ENCODE measurements at places on chromosomes 11 and 22.

DNA sequence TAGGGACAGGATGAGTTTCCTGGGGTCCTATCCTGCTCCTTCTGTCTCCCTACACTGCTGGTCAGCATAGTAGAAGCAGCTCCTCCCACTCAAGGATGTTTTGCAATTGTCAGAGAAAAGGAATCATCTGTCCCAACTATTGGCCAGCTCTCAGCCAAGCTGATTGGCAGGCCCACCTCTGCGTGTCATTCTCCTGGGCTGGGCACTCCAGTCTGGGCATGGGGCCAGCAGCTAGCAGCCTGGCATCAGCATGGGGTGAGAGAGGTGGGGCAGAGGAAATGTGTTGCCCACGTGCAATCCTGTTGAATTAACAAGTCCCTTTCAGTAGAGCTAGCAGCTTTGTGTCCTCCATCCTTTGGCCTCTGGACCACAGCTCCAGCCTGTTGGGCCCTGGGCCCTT is 14.1 kb downstream of the ANKK1 start:
- no peak for DNase-seq

- no peak for DNase-seq
These were observed 36.7 kb upstream of the CD44 start for GRCh38 chr11:35102267-35102666.

DNA sequence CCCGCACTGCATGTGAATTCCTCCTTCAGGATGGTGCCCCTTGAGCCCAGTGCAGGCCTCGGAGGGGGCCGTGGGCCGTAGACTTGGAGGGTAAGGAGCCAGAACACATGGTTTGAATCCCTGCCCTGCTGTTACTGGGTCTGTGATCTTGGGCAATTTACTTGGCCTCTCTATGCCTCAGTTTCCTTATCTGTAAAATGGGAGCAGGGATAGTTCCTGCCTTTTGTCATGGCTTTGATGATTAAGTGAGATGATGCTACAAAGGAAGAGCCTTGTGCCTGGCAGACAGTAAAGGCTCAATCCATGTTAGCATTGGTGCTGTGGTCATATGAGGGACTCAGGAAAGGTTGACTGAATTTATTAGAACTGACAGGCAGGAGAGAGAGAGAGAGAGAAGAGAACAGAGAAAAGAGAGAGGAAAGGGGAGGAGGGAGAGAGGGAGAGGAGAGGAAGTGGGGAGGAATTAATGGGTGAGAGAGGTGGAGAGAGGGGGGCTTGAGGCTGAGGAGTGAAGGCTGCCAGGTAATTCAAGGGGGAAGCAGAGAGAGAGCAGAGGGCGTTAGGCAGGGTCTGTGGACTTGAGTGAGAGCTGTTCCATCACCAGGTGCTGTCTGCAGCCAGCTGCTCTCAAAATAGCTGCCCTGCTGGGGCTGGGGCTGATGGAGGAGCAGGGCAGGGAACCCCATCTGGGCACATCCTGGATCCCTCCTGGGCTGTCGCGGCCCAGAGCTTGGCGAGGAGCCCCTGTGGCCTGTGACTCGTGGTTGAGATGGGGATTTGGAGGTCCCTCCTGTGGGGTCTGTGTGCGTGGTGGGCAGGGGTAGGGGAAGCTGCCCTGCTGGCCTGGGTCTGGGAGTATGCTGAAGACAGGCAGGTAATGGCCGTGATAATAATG is 44.1 kb downstream of the MCM5 start:
- no peak for DNase-seq

- no peak for DNase-seq
These were observed 43.6 kb downstream of the PPARA start for GRCh38 chr22:46193898-46194310.

DNA sequence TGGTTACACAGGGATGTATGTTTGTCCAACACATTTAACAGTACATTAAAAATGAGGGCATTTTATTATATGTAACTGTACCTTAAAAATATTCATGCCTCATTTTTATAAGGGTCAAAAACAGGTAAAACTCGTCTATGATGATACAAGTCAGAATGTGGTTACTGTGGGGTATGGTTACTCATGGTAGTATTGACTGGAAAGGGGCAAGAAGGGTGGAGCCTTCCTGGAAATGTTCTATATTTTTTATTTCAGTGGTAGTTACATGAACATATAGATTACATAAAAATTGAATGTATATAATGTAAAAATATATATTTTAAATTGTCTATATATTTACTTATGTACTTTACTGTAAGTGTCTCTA is 99.8 kb downstream of the STIM1 start:
- no peak for DNase-seq

GRCh38 chr11:7495882-7496551 is 10.7 kb downstream of the OLFML1 start:
- DNase-seq, result no peak

DNA sequence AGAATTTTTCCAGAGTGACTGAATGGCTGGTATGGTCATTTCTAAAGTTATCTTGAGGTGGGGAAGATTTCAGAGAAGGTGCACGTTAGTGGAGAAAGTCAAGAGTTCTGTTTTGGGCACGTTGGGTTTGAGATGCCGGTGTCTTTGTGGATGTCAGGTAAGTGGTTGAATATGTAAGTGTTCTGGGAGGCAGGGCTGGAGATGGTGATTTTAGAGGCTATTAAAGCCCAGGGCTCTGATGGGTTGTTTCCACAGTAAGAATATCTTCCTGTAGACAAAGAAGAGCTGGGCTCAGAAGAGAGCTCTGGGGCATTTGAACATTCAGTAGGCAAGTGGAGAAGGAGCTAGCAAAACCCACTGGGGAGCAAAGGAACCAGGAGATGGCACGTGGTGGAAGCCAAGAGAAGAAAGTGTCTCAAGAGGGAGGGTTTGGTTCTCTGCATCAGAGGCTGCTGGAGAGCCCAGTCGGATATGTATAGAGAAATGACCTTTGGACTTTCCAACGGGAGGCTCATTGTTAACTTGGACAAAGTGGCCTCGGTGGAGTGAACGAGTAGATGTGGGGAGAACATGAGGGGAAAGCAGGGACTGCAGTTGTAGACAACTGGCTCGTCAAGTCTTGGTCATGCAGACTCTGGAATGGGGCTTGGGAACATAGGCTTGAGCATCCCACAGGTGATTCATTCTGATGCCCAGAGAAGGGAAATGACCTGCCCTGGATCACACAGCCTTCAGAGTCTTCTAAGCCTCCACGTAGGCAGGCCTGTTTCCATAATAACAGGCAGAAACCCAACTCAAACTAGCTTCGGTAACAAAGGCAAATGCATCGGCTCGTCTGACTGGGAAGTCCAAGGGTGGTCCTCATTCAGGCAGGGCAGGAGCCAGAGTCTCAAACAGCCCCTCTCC is 98.4 kb upstream of the PARVA start:
- no peak for DNase-seq

GRCh38 chr11:43920598-43921419 is 21.6 kb upstream of the C11orf96 start:
- DNase-seq, result no peak

Measured in NT2/D1 (cell line).